ENCODE measurements at places on chromosomes 1 and 21.

GRCh38 chr21:27269644-27270043, 302.8 kb upstream of the ADAMTS5 start:
- DNase-seq: no peak

- DNase-seq: no peak
These were observed 910 bp upstream of the RERE start for GRCh38 chr1:8818325-8818775.

GRCh38 chr21:25638660-25639550, at the start of gene JAM2:
Gene JAM2, plus strand, starts transcription at chr21:25639258. Its CDS starts 564 bp downstream, at chr21:25639822.
- no peak for DNase-seq

- DNase-seq: no peak
These were observed 34.7 kb downstream of the ADARB1 start for GRCh38 chr21:45108808-45109781.

DNA sequence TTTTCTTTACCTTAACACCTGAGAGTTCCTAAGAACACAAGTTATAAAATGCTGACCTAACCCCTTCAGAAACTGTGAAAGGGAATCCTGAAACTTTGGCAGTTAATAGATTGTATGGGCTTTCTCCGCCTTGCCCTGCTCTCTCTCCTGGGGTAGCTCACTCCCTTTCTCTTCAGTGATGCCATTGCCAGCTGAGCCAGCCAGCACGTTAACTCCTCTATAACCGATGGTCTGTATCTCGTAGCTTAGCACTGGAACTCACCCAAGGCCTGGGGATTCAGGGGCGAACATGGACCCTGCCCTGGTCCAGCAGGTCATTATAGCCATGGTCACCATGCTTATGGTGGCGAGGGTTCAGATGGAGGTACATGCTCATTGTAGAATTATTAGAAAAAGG, 40.7 kb downstream of the TRAPPC10 start:
- DNase-seq: no peak

GRCh38 chr1:203034422-203035110, 8.3 kb downstream of the PPFIA4 start:
- DNase-seq: no peak

GRCh38 chr21:17501107-17502006, 11.5 kb upstream of the CXADR start:
- no peak for DNase-seq

GRCh38 chr1:230230948-230231773, 164.1 kb downstream of the GALNT2 start:
- no peak for DNase-seq

GRCh38 chr1:230065571-230065970, 1.5 kb upstream of the GALNT2 start:
- DNase-seq: no peak

GRCh38 chr21:25573409-25574206, 33.7 kb downstream of the MRPL39 start:
- no peak for DNase-seq

DNA sequence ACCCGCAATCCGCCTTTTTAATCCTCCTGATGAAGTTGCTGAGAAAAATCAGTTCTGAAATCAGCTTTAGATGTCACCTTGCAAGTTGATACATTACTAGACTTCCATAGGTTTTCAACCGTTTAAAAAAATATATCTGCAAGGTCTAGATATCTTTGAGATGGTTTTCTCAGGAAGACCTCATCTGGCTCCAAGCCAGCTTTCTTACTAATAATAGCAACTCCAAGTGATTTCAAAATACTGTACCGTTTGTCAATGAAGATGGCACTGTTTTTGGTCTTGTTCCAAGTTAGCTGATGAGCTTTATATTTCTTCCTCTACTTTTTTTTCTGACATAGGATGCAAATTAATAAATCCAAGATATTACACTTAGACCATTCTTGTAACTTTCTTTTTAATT, 40.3 kb downstream of the LRRC8C start:
- no peak for DNase-seq

GRCh38 chr1:160207771-160208556, 2.8 kb downstream of the PEA15 start:
- no peak for DNase-seq

DNA sequence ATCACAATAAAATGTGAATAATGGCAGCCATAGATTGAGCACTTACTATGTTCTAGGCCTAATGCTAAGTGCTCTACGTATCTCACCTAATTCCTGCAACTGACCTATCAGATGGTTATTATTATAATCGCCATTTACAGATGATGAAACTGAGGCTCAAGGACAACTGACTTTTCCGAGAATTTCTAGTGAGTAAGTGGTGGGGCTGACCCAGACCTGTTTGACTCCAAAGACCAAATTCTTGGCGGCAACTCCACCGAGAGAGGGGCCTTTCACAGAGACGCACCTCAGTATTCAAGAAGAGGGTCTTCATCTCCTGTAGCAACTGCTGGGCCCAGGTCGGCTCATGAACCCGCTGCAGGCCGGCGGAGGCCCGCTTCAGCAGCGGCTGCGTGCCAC, 573 bp downstream of the TMEM234 start:
- DNase-seq: no peak

DNA sequence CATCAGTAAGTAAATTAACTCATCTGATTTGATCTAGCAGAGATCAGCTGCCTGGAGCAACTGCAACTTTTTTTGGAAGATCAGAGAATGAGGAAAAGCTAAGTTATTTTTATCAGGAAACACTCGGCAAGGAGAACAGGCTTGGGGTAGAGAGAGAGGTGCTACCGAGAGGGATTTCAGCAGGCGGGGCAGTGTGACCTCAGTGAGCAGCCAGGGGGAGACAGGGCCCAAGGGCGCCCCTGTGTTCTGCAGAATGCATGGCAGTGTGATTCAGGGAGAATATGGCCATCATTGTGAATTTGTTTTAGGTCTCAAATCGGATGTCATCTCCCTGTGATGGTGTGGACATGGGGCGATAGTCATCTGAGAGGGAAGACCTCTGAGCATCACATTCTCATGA, 484.1 kb upstream of the VAMP3 start:
- DNase-seq: no peak

- DNase-seq: no peak
These were observed 10.2 kb downstream of the EEIG2 start for GRCh38 chr1:108570128-108570527.

DNA sequence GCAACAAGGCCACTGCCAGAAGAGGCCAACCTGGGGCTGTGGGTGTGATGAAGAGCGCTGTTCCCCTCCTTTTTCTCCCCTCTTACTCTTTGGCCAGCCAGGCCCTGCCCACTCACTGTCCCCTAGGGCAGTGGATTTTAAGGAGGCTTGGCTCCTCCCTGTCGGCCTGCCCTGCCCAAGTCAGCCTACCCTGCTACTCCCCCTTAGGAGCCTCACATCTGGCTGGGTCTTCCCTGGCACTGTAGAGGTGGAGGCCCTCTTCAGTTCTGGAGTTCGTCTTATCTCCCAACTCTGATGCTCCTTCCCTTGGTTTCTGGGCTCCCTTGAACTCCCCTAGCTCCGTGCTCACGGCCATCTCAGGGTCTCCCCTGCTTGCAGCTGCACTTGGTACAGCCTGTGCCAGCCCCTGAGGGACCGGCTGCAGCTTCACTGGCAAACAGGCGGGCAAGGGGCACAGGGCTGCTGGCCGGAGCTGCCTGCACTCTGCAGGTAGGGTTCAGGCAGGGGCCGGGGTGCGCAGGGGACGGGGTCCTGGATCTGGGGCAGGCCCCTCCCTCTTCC, 4.0 kb downstream of the AMPD2 start:
- DNase-seq: no peak

DNA sequence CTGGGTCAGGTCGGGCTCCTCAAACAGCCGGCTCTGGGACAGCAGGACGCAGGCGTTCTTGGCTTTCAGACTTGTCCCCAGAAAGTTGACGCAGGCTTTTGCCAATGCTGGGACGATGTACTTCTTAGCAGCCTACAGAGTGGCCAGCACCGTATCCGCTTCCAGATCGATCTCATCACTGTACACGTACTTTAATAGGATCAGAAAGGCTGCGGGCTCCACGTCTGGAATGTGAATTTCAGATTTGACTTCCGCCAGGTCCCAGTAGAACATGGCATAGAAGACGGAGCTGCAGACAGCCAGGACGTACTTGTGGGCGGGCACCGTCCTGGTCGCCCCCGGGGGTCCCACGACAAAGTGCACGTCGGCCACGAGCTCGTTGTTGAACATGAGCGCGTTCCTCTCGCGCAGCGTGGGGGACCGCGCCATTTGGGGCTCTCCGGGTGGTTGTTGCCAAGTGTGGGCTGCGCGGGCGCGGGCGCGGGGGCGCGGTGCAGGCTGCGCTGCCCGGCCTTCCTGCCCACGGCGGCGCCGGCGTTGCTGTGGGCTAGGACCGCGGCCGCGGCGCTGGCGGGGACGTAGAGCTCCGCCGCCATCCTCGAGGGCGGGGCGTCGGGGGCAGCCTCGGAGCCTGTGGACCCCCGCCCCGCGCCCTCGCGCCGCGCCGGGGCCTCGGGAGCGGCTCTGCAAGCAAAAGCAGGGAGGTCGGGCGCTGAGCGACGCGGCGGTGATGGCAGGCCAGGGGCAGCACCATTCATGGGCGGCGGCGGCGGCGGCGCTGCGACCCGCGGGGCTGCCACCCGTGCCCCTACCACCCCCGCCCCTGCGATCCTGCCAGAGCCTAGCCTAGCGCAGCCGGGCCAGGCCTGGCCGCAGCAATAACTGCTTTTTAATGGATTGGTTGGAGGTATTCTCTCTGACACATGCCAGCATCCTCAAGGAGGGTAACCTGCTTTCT, 10.6 kb downstream of the CNR2 start:
- no peak for DNase-seq

DNA sequence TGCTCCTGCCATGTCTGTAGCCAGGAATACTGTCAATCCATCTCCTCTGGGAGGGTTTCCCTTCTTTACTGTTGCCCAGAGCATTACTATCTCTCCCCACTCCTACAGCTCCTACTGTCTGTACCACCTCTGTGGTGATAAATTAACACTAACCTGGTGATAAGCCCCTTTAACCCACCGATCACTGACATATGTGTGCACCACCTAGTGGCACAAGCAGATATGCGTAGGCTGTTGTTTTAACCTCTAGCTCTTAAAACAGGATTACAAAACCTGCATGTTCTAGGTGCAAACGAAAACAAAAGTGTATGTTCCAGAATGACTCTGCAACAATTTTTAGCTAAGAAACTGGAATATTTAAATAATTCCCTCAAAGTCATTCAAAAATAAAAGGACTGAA, 93.9 kb upstream of the BEND5 start:
- DNase-seq: no peak

GRCh38 chr21:21436012-21436534, 437.9 kb downstream of the NCAM2 start:
- DNase-seq: no peak

DNA sequence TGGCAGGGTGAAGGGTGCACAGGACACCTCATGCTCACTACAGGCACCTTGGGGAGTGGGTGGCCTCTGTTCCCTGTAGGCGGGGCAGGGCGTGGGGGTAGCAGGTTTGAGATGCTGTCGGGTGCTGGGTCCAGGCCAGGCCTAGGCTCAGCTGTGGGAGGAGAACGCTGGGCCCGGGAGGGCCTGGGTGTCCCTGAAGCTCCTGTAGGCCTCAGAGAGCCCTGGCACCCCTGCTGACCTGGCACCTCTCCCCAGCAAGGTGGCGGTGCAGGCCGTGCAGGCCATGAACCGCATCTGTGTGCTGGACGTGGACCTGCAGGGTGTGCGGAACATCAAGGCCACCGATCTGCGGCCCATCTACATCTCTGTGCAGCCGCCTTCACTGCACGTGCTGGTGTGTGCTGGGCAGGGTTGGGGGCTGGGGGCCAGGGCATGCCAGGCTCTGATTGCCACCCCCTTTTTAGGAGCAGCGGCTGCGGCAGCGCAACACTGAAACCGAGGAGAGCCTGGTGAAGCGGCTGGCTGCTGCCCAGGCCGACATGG, 2.5 kb upstream of the GJC2 start:
- DNase-seq: no peak

- no peak for DNase-seq
These were observed 12.0 kb downstream of the TARBP1 start for GRCh38 chr1:234466945-234467344.

DNA sequence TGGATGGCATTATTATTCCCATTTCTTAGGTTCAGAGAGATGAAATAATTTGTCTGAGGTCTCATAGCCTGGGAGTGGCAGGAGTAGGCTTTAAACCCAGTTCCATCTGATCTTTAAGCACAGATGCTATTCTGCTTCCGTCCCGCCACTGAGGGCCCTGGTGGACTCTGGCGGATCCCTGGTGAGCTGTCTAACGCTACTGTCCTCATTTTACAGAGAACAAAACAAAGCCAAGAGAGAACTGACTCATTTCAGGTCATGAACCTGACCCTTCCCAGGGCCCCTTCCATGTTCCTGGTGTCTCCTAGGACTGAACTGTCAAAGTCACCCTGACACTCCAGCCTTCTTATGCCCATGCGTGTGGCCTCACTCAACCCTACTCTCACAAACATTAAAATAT, 3.1 kb upstream of the GALE start:
- DNase-seq: no peak

DNA sequence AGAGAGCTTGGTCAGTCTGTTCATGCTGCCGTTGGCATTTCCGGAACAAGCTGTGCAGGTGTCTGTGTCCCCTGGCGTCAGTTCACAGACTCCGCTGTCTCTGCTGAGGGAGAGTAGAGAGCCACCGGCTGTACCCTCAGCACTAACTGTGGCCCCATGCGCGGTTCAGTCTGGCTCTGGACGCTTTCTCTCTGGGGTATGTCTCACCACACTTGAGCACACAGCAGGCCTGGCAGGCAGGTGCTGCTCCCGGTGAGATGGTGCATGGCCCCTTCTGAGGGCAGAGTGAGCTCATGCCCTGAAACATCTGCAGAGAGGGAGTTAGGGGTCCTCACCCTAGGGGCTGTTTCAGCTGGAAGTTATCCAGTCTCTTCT, 60.0 kb upstream of the TLR5 start:
- DNase-seq: no peak

GRCh38 chr1:2226525-2227345, 1.4 kb upstream of the SKI start:
- DNase-seq: no peak

DNA sequence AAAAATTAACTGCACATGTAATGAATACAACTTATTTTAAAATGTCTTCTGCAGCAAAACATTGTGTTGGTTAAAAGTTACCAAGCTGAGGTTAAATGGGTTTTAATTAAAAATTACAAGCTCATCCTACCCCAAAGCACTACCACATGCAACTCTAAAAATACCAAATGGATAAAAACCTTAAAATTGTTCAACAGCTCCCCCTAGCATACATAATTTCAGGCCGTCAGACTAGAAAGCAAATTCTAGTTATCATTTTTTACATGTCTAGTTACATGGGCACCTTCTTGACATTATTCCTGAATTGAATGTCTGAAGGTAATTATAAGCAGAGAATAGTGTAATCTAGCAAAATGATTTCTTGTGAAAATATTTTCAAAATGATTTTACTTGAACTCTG, 176.5 kb downstream of the C1orf21 start:
- no peak for DNase-seq

DNA sequence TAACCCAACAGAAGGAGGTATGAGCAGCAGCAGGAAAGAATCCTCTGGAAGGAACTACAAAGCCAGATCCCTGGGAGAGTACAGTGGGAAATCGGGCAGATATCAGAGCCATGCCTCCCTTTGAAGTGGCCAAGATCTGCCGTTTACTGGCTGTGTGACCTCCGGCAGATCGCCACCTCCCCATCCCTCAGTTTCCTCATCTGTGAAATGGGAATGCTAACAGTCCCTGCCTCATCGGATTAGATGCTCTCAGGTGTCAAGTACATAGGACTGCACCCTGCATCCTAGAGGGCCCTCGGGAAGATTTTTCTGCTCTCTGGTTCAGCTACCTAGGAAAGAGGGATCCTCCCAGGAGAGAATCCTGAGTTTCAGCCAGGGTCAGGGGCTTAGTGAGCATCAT, 60.6 kb upstream of the EFHD2 start:
- DNase-seq: no peak

All from activated T-helper 1 cell treated with anti-CD3 and anti-CD28 coated beads, Interleukin-2, amount 50 U/mL, for 16 hours (primary cell).